ENCODE measurements at places on chromosomes 5 and 9.

- H3K4me1 ChIP-seq: peaks cover 44% of the 10 kb centered on the region
- DNase-seq: peak; percentile 69
- peaks cover 5% of the 10 kb centered on the region for H3K27me3 ChIP-seq
- H3K36me3 ChIP-seq: peaks cover 5% of the 10 kb centered on the region
- no peak overlapping the region for H3K4me3 ChIP-seq
- H3K27ac ChIP-seq: no peak overlapping the region
Measured at GRCh38 chr9:114487607-114488300, 17.5 kb downstream of the WHRN start.

- H3K36me3 ChIP-seq: no peaks in the 10 kb centered on the region
- H3K27ac ChIP-seq: no peak overlapping the region
- no peak for DNase-seq
- H3K4me1 ChIP-seq: no peaks in the 10 kb centered on the region
- no peak overlapping the region for H3K4me3 ChIP-seq
Measured at GRCh38 chr5:96455789-96456188, 22.7 kb upstream of the PCSK1 start.

DNA sequence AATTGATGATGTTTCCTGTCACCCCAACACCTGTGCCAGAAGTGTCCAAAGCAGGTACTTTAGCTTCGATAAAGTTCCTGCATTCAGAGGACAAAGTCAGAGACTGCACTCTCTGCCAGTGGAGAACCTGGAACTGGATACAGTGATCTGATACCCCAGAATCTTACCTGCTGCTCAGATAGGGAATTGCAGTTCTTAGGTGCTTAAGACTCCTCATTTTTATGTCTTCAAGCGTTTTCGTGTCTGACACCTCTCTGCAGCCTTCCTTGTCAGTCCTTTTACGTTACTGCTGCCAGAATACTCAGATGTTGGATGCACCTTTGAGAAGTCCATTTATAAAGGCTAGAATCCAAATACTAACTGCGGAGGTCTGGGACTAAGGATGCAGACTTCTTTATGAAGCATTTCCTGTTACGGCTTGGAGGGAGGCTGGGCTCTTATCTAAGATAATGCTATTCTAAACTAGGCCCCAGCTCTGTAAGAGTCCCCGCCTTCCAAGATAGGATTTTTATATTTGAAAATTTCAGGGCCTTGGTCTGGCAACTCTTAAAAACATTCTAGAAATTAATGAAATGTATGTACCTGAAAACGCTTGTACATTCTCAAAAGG lies 1.9 kb downstream of the ISOC1 start:
- peaks cover 6% of the 10 kb centered on the region for H3K27me3 ChIP-seq
- peaks cover 39% of the 10 kb centered on the region for H3K4me1 ChIP-seq
- peak overlapping the region; percentile 67 for H3K4me3 ChIP-seq
- H3K27ac ChIP-seq: no peak overlapping the region
- H3K36me3 ChIP-seq: no peaks in the 10 kb centered on the region
- DNase-seq: no peak

DNA sequence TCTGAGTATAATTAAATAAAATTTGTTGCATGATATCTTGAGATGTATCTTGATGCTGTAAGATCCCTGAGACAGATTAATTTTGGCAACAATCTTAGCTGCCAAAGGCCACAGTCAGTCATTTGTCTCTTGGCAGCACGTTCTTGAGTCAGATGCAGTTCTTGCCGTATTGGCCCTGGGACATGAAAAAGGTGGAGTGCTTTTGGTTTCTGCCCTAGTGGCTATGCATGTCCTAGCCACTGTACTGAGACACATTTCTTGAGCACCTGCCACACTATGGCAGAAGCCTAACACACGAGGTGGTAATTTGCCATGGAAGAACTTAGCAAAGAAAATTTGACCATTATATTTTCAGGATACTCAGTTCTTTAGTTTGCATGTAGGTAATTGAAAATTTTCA lies 45.0 kb upstream of the PHF2 start:
- H3K27ac ChIP-seq: no peak overlapping the region
- H3K27me3 ChIP-seq: no peaks in the 10 kb centered on the region
- no peak overlapping the region for H3K4me3 ChIP-seq
- peaks cover 2% of the 10 kb centered on the region for H3K4me1 ChIP-seq
- DNase-seq: no peak
- peaks cover 65% of the 10 kb centered on the region for H3K36me3 ChIP-seq

DNA sequence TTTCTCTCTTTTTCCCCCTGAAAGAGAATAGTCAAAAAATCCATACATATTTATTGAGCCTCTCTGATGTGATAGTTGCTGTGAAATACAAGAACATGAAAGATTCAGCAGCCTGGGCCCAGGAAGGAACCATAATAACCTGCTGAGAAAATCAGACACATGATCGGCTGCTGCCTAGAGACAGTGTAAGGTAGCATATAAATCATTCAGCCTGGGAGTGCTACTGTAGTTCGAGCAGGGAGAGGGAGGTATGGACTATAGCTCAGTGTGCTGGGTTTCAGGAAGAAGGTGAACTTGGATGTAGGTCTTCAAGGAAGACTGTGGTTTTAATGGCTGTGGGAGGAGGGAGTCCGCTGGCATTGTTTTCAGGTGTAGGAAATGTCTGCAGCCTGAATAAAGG lies 469.1 kb downstream of the RAB3C start:
- H3K27me3 ChIP-seq: peaks cover 7% of the 10 kb centered on the region
- DNase-seq: no peak
- peak overlapping the region; percentile 4 for H3K27ac ChIP-seq
- H3K4me3 ChIP-seq: no peak overlapping the region

DNA sequence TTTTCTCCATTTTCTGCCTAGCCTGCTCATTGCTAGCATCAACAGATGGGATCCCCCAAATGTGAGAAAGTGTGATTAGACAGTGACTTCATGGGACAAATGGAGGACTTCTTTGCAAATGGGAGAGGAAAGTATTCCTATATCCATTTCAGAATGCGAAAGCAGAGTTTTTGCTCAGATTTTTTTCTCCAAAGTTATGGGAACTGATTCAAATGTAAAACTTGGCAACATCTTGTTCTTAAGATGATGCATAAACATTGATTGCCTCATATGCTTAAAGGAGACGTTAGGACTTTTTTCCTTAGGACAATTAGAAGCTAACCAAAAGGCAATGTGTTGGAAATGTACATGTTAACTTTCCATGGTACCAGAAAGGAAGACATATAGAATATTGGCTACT lies 704.3 kb upstream of the ZNF608 start:
- no peaks in the 10 kb centered on the region for H3K27me3 ChIP-seq
- H3K36me3 ChIP-seq: peaks cover 5% of the 10 kb centered on the region
- H3K27ac ChIP-seq: no peak overlapping the region
- H3K4me3 ChIP-seq: no peak overlapping the region
- DNase-seq: no peak

DNA sequence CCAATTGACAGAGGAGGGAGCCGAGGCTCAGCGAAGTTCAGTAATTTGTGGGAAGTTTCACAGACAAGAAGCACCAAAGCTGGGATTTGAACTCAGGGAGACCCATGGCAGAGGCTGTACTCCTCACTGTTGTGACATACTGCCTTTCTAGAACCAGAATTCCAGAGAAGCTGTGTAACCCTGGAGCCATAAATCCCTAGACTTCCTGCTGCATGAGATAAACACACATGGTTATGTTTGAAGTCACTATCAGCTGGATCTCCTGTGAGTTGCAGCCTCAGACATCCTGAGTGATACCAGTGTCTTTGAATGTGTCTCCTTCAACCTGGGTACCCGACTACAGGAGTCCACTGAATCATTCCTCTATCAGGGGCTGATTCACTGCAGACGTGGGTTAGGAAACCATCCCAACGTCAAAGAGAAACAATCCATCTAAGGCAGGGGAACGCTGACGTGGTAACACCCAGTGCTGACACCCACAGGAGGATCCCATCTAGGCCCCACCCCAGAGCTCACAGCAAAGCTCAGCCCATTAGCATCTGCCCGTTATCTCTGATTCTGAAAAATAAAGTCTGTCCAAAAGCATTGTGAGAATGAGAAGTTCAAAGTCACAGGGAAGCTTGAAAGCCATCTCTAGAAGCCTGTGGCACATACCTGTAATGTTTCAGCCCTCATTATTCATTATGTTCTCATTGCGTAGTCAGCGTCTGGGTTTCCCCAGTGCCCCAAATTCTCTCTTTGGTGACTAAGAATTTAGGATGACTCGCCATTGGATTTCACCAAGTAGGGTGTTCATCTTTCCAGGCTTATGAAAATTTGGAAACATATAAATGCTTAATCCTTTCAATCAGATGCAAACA lies 36.3 kb upstream of the BASP1 start:
- H3K27me3 ChIP-seq: peaks cover 8% of the 10 kb centered on the region
- no peak for DNase-seq
- H3K27ac ChIP-seq: no peak overlapping the region
- peaks cover 25% of the 10 kb centered on the region for H3K4me1 ChIP-seq
- H3K36me3 ChIP-seq: no peaks in the 10 kb centered on the region
- no peak overlapping the region for H3K4me3 ChIP-seq

DNA sequence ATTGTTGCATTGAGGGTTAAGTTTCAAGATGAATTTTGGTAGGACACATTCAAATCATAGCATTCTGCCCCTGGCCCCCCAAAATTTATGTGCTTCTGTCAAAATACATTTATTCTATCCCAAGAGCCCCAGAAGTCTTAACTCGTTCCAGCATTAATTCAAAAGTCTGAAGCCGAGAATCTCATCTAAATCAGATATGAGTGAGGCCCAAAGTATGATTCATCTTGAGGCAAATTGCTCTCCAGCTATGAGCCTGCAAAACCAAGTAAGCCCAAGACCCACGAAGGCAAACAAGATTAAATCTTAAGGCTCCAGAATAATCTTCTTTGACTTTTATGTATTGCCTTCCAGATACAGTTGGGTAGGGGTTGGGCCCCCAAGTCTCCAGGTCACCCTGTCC lies 19.2 kb downstream of the TNPO1 start:
- no peak overlapping the region for H3K27ac ChIP-seq
- no peak for DNase-seq
- no peaks in the 10 kb centered on the region for H3K27me3 ChIP-seq
- no peak overlapping the region for H3K4me3 ChIP-seq
- H3K4me1 ChIP-seq: no peaks in the 10 kb centered on the region

- peaks cover 42% of the 10 kb centered on the region for H3K36me3 ChIP-seq
- no peak for DNase-seq
- H3K4me3 ChIP-seq: no peak overlapping the region
- peaks cover 2% of the 10 kb centered on the region for H3K27me3 ChIP-seq
Measured at GRCh38 chr5:157335534-157336422, 69.9 kb downstream of the CYFIP2 start.

- no peak for DNase-seq
- H3K36me3 ChIP-seq: peaks cover 7% of the 10 kb centered on the region
- H3K27me3 ChIP-seq: peaks cover 4% of the 10 kb centered on the region
- no peak overlapping the region for H3K27ac ChIP-seq
Measured at GRCh38 chr9:69147041-69147834, 26.8 kb upstream of the TJP2 start.

DNA sequence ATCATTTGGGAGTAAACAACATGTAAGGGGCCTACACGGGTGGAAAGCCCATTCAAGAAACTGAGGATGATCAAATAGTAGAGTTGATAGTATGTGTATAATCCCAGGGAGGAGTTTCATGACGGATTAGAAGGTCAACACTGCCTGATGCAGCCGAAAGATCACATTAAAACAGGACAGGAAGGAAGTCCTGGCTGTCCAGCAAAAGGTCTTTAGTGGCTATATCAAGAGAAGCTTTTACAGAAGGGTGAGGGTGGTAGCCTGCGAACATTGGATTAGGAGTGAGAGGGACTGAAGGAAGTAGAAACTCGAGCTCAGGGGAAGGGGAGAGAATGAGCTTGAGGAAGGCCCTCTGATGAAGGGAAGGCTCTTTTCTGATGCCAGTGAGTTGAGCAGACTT lies 36.0 kb downstream of the DOCK8 start:
- no peak for DNase-seq
- peak overlapping the region; percentile 1 for H3K27ac ChIP-seq
- no peak overlapping the region for H3K4me3 ChIP-seq
- no peaks in the 10 kb centered on the region for H3K36me3 ChIP-seq
- peaks cover 4% of the 10 kb centered on the region for H3K4me1 ChIP-seq

DNA sequence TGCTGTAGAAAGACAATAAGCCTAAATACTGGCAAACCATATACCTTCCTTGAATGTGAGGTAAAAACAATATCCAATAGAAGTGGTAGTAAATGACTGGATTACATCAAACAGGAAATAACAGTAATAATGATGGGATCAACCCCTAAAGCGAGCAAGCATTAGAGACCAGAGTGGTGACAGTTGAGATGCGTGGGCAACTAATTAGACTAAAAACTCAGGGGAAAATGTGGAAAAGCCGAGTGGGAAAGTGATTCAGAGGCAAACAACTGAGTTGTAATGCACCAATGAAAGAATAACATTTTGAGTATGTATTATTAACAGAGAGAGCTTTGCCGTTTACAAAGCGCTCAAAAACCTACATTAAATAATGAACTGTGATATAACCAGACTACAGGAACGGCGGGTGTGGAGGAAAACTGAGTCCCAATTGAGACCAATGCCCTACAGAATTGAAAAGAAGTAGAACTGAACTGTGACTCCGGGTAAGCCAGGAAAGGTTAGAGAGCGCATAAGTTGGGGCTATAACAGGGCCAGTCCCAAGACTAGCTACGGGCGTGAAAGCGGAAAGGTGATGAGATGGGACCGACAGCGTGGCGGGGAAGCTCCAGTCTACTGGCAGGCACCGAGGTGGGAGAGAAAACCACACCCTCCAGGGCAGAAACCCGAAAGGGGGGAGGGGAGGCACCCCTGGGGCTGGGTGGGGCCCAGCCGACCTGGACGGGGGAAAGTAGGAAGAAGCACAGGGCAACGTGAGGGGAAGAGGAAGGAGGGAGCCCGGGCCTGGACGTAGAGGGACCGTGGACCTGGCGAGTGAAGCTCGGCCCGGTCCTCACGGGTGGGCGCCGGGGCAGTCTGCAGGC lies 592 bp downstream of the UBAP2 start:
- H3K27me3 ChIP-seq: peaks cover 6% of the 10 kb centered on the region
- peak overlapping the region; percentile 100 for H3K4me3 ChIP-seq
- H3K4me1 ChIP-seq: peaks cover 31% of the 10 kb centered on the region

DNA sequence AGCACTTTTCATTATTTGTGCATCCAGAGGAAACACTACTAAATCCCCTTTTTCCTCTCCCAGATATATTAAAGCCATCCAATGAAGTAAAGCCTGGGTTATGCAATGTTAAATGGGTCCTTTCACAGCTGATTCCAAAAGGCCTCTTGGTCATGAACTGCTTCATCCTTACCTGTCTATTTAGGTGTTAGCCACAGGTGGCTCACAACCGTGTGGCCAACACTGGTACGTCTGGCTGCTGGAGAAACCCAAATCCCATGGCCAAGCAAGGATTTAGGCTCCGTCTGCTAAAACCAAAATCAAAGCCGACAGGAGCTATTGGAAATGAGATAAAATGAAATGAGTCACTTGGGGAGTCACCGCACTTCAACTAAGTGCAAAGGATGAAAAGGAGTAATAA lies 193.9 kb downstream of the ADCY2 start:
- peaks cover 7% of the 10 kb centered on the region for H3K36me3 ChIP-seq
- peaks cover 3% of the 10 kb centered on the region for H3K27me3 ChIP-seq
- no peak for DNase-seq
- H3K4me1 ChIP-seq: no peaks in the 10 kb centered on the region
- H3K27ac ChIP-seq: no peak overlapping the region
- no peak overlapping the region for H3K4me3 ChIP-seq

Measured in nephron progenitor cell (in vitro differentiated cells).